Stimulated activated CD8-positive, alpha-beta memory T cell treated with anti-CD3 and anti-CD28 coated beads, Interleukin-4, amount 100 ng/mL, for 48 hours (primary cell): ENCODE measurements at places on chromosomes 1 and 21.

DNA sequence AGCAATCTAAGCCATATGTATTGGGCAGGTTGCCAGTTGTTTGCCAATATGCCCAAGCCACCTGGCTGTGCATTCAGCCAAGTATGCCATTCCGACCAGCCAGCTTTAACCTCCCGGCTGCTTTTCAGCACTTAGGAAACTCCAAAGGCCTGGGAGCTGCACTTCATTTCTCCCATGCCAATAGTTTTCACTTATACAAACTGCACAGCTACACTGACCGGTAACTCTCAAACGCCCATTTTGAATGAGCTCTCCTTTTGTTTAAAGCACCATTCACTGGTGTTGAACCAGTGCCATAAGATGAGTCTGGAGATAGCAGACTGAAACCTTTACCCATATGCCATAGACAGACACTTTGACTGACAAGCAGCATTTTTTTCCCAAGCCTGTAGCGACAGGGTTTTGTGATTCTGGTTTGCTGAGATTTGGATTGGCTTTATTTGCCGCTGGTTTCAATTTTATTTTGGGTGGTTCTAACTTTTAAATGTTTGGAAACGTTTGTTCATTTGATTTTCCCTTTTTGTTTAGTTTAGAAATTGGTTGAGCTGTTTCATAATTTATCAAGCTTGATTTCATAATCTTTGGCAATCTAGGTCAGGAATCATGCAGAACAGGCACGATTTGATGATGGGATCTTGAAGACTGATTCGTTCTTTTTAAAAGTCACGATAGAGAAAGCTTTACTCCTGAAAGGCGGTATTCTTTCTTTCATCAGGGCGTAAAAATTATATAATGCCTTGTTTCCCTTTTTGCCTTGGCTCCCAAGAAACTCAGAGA lies 144.6 kb downstream of the NFIA start:
- no peak for DNase-seq

DNA sequence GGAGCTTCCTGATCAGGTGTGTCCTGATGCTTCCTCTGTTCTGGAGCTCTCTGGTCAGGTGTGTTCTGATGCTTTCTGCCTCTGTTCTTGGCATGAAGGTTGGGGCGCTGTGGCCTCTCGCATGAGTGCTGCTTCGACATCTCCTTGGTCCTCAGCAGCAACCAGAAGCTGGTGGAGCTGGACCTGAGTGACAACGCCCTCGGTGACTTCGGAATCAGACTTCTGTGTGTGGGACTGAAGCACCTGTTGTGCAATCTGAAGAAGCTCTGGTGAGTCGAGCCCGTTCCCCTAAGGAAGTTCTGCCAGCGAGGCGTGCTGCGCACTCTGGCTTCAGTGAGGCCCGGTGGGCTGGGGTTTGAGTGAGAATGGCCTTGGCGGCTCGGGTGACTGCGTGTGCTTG lies 18.0 kb downstream of the NLRP3 start:
- no peak for DNase-seq

DNA sequence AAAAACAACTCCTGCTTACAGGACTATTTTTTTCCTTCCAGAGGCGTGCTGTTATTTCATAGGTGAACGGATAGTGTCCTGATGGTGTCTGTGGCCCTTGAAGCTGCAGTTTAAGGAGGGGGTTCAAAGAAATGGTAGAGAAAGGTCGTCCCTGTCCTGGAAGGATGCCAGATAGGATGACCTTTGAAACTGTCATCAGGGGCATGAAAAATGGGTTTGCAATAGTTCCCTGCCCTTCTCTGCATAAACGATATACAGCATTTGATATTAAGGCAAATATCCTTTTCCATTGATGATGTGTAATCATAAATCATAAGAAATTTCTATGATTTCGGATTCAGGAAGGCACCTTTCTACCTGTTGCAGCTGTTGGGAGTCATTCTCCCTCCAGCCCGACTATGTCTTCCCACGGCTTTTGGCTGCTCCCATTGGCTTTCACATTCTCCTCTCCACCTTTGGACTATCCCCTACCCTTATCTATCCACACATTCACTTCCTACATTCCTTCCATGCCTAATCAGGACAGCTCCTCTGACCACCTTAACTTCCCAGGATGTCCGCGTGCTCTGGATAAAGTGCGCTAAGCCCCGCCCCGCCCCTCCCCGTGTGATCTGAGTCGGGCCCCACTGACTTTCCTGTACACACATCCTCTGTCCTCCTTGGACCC lies 209.8 kb downstream of the DISC1 start:
- DNase-seq, result no peak

DNA sequence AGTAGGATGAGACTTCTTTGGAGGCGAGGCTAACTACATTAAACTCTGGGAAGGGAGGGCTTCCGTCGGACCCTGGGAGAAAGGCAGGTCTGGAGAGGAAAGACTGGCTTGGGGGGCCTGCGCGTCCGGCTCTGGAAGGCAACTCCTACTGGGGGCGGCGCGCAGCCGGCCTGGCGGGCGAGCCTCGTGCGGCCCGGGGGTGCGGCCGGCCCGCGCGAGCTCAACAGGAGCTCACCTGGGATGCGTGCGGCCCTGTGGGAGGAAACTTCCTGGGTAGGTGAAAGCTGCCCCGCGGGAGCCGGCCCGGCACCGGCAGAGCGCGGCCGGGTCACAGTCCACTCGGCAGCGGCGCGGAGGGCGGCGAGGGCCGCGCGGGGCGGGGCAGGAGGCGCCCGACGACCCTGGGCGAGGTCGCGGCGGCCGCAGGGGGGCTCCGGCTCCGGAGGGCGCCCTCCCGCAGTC lies 449 bp downstream of the EPS15 start:
- peak; percentile 66 for DNase-seq

DNA sequence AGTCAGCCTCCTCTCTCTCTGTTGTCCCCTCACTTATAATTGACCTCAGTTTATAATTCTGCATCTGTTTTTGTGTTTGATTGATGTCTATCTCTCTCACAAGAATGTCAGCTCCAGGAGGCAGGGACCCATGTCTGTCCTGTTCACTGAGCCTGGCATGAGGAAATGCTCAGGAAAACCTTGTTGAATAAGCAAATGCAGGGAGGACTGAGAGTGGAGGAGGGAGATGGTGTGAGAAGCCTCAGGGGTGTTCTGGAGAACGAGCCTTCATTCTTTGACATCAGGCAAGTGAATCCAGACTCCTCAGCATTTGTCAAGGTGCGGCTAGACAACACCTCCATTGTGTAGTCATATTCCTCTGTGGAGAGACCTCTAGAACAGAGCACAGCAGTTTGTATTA lies 45.5 kb downstream of the MAN1C1 start:
- DNase-seq, result peak; percentile 1

GRCh38 chr1:115312742-115313141 lies 25.3 kb downstream of the NGF start:
- DNase-seq, result no peak

- no peak for DNase-seq
These were observed 86.5 kb upstream of the CTTNBP2NL start for GRCh38 chr1:112309499-112309898.

- no peak for DNase-seq
These were observed 4.2 kb upstream of the KRTAP12-1 start for GRCh38 chr21:44686000-44686781.

- no peak for DNase-seq
These were observed 380 bp downstream of the COL18A1 start for GRCh38 chr21:45405271-45405818.

DNA sequence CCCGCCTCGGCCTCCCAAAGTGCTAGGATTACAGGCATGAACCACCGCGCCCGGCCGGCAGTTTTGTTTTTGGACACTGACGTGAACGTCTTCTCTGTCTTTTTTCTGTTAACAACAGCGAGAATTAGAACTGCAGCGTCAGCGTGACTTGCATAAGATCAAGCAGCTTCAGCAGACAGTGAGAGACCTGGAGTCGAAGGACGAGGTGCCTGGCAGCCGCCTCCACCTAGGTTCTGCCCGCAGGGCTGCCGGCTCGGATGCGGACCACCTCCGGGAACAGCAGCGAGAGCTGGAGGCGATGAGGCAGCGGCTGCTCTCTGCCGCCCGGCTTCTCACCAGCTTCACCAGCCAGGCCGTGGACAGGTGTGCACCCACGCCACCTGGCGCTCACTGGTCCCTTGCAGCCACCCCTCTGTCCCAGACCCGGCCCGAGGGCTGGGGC lies 22.9 kb upstream of the DIP2A start:
- DNase-seq, result no peak

DNA sequence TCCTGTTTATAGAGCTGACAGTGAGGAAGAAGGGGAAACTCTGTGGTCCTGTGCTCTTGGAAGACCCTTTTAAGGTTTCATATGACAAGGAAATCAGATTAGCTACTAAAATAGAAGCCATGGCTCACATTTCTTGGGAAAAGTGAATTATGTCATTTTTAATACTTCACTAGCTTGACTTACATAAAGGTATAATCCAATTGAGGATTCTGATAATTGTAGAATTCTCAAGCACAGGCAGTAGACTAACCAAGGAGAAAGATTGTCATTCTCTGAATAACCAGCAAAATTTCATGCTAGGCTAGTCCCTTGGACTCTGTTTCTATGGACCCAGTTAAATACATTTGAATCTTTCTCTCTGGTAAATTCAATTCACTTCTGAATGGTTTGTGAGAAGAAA lies 613.0 kb upstream of the BEND5 start:
- no peak for DNase-seq

DNA sequence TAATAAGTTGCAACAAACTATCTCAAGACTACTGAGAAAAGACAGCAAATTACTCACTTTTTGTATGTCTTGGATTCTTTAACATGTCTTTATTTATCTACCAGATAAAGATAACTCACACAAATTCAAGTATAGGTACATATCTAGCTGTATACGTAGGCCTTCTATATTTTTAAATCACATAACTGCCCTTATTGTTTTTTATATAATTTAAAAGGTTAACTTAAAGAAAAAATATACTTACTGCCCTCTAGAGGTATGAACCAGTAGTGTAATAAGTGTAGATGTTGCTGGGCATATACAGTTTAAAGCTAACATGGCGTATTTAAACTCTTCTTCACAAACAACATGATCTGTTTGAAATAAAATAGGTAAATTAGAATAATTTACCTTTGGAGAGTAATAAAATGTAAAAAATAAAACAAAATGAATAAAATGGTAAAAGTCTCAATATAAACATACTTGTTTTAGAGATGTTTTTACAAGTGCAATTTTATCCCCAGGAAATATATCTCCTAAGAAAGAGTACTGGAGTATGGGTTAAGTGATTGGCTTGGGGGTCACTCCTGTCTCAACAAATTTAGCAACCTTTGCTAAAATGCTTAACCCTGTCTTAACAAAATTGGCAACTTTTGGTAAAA lies 235.2 kb downstream of the KCNT2 start:
- no peak for DNase-seq

DNA sequence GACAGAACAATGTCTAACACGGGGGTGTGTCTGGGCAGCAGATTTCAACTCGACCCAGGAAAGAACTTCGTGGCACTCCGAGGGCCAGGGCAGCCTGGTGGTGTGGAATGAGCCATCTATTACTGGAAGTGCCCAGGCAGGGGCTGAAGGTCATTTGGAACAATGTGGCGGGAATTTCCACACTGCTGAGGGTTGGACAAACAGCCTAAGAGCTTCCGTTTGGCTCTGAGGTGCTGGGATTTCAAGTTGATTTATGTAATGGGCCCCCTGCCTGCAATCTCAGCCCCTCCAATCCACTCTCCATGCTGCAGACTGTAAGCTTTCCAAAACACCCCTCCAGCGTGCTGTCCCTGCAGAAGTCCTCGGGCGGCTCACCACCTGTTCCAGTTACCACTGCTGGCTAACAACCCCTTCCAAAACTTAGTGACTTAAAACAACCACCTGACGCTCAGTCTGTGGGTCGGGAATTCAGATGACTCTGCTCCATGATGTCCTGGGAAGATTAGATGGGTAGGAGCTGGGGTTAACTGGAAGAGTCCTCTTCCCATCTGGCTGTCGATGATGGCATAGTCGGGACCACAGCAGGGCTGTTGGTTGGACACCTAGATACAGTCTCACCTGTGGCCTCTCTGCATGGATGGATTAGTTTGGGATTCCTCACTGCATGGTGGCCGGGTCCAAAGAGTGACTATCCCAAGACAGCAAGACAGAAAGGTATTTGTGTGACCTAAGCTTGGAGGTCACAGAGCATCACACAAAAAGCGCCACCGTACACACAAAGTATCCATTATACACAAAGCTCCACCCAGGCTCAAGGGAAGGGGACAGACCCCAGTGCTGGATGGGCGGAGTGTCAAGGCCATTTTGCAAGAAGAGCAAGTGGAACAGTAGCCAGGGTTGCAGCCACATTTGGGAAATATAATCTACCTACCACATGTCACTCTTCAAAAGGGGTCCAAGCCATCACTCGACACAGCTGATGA lies 89.7 kb upstream of the IFFO2 start:
- no peak for DNase-seq

GRCh38 chr21:14120091-14120734 lies 90.5 kb downstream of the LIPI start:
- peak; percentile 71 for DNase-seq

GRCh38 chr1:12053752-12054548 lies 9.2 kb upstream of the TNFRSF8 start:
- peak; percentile 56 for DNase-seq

DNA sequence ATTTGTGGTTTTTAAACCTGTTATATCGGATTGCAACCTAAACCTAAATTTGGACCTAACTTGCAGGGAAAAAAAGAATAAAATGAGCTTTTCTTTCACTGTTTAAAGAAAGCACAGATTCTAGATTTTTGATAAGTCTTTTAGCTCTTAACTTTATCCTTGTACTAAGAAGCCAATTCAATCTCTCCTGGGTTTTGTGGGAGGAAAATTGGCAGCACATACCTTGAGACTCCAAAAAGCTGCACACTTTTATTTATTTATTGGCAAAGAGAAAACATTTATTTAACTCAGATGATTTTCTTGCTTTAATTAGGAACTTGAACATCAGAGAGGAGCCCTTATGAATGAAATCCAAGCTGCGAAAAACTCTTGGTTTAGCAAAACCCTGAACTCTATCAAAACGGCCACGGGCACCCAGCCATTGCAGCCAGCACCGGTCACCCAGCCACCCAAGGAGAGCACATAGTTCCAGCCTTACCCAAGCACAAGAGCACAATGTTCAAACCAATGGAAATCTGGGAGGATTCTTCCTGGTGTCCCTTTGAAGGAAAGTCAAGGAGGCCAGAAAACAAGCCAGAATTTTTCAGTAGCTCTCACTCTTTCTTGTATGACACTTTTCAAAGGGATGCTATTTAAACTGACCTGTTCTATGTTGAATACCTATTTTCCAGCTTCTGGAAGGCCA lies 10.1 kb upstream of the CACYBP start:
- no peak for DNase-seq

DNA sequence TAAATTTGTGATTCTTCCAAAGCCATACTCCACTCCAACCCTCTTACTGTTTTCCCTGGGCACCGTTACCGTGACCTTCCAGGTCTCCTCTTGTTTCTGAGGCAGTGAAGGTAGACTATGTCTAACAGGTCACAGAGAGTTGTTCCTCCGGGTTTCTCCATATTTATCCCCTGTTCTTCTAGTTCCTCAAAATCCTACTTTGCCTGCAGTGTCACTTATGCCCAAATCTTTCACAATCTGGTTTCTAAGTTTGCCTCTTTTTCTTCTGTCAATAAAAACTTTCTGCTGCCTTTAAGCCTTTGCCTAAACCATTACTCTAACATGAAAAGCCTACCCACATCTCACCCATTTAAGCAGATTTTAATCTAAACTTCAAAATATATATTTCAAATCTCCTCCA lies 87.7 kb downstream of the C4BPA start:
- DNase-seq, result no peak
